Myometrial cell (primary cell): ENCODE measurements at places on chromosomes 7 and 10. TPM values are rescaled to one million over a fixed set of nuclear protein-coding genes. Genes with fewer than 3 reads are reported as not detected.

Gene CNPY1
- total RNA-seq = not detected in 2 replicates

Gene GLCCI1
- total RNA-seq = 1.8 and 2.3 TPM in 2 replicates

Gene FAM241B
- 0.18 and 0.29 TPM in 2 replicates for total RNA-seq

Gene NT5C2
- 31.4 and 34.4 TPM in 2 replicates for total RNA-seq
